ENCODE measurements at places on chromosomes 2 and 18. TPM values are rescaled to one million over a fixed set of nuclear protein-coding genes. Genes with fewer than 3 reads are reported as not detected.

The LINC00305 gene
- not detected for total RNA-seq

The DOK6 gene
- not detected for total RNA-seq

- peak; percentile 84 for DNase-seq
Observed at GRCh38 chr2:27857417-27858172, 32.6 kb downstream of the RBKS start.

DNA sequence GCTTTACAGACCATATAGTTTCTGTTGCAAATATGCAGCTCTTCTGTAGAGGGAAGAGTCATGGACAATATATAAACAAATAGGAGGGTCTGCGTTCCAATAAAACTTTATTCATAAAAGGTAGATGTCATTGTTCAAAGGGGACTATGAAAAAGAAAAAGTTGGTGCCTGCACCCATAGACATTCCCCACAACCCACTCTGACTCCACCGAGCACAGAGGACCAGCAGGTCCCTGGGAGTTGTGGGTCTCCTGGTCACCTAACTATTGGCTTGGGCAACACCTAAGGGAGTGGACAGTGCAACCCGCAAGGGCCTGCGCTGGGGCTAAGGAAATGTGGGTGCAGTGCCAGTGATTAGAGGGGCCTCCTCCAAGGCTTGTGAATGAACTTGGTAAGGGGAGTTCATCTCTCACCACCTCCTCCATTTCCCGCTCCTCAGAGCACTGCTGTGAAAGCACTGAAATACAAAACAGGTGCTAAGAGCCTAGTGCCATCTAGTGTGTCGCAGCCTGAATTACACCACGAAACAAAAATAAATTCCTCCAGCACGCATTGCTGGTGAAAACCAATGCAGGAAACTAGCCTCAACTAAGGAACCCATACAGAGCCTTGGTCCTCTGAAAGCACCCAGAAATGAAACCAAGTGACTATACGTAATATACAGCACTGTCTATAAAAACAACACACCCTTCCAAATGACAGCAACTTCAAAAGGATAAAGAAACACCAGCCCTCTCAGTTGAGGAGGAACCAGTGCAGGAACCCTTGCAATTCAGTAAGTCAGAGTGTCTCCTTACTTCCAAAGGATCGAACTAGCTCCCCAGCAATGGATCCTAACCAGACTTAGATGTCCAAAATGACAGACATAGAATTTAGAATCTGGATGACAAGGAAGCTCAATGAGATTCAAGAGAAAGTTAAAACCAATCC is 166.6 kb downstream of the RNF144A start:
- DNase-seq: peak; percentile 1

- DNase-seq: no peak
Observed at GRCh38 chr2:55395724-55396605, 23.7 kb downstream of the CCDC88A start.
